Fibroblast of pulmonary artery (primary cell): ENCODE measurements at places on chromosomes 6 and 20.

DNA sequence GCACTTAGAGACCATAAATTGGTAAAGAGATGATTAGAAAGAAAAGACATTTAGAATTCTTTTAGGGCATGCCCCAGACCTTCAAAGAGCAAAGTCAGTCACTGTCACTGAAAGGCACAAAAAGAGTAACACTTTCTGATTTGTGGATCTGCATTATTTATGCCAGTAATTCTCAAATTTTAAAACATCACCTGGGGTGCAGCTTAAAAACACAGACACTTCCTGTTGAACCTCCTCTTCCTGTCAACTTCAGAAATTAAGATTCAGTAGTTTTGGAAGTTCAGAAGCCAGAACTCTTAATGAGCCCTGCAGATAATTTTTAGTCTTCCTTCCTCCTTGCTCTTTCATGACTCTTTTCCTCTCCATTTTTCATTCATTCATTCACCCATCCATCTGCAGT, 137.5 kb downstream of the NRN1 start:
- no peak for DNase-seq

GRCh38 chr6:30884521-30885480, 482 bp downstream of the DDR1 start:
- peak; percentile 49 for DNase-seq

- no peak for DNase-seq
Observed at GRCh38 chr6:22281341-22282085, 15.3 kb downstream of the PRL start.

DNA sequence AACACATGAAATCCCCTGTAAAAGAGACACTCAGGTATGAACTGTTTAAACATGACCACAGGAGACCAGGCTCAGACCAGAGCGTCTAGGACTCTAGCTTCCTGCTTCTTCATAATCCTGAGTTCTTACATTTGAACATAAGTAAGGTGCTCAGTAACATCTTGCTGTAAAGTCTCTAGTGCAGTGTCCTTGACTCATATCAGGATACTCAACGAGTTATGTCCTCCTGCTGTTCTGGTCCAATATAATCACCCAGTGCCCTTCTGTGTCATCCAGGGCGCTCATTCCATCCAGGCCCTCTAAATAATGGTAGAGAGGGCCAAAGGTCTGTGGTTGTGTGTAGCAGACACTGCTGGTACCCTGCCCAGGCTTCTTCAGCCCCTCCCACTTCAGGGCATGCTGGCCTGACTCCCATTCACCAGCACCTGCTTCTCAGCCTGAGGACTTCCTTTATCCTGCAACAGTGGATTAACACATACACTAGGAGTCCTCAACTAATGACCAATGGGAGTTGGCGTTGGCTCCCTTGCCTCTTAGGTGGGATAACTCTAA, 66.8 kb upstream of the MOCS1 start:
- DNase-seq, result no peak

DNA sequence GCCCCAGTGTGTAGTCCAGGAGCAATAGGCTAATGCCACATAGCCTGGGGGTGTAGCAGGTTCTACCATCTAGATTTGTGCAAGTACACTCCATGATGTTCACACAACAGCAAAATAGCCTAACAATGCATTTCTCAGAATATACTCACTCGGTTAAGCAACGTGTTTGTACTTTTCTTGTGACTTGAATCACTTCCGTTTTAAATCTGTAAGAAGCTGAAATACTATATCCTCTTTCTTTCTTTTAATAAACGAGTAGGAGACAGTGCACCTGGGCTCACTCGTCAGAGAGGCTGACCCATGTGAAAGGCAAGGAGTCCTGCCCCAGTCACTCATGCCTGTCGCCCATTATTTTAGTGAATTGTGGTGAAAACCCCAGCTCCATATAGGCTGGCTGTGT, 201.6 kb downstream of the FOXA2 start:
- DNase-seq, result peak; percentile 32

DNA sequence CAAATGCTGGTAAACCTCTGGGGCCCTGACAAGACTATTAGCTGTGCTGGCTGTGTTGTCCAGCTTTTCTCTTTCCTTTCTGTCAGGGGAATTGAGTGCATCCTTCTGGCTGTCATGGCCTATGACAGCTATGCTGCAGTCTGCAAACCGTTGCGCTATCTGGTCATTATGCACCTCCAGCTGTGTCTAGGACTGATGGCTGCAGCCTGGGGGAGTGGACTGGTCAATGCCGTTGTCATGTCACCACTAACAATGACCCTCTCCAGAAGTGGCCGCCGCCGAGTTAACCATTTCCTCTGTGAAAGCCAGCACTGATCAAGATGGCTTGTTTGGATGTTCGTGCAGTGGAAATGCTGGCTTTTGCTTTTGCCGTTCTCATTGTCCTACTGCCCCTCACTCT, 20.3 kb downstream of the OR2B6 start:
- DNase-seq, result no peak

DNA sequence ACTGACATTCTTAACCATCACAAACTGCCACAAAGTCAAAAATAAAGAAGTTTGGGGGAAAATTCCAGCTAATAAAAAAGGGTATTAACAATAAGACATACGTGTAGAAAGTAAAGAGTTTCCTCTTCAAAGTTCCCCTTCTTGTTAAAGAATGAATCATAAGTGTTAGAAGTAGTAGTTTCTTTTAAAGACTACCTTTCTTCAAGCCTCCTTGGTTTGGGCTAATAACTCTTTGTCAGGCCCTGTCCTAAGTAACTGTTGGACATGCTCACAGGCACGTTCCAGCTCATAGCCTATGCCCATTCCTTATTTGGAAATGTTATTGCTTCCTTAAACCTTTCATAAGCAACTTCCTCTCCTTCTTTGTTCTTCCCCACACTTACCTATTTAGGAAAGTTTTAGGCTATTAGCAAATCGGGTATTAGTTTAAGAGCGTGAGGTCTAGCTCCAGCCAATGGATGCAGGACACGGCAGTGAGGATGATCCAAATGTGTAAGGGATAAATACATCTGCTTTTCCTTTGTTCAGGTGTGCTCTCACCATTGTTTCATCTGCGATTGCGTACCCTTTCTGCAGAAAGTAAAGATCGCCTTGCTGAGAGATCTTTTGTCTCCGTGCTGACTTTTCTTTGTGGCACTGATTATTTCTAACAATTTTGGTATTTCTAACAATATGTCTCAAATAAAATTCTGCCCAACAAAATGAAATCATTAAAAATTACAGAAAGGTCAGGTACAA, 64.9 kb downstream of the CHD6 start:
- DNase-seq, result no peak

GRCh38 chr6:5302995-5303622, 41.8 kb downstream of the FARS2 start:
- peak; percentile 42 for DNase-seq

- no peak for DNase-seq
Observed at GRCh38 chr20:41570557-41570956, 47.6 kb downstream of the CHD6 start.

GRCh38 chr6:126176282-126176681, 163.6 kb upstream of the CENPW start:
- DNase-seq, result peak; percentile 71

DNA sequence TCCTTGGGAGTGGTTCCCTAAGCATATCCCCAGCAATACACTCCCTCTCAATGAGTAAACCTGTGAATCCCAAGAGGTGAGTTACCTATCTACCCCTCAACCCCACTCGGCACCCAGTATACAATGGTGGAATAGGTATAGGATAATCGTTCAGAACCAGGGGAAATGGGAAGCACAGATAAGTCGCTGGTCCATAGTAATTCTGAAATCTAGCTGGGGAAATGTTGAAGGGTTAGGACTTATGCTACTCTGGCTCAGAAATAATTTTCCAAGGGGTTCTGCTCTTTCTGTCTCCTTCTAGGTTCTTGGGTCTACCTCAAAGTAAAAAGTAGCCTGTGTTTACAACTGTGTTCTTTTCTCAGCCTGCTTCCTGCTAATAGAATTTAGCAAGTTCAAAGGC, 62.3 kb upstream of the NNAT start:
- DNase-seq, result no peak

GRCh38 chr6:125117818-125118217, 35.8 kb upstream of the TPD52L1 start:
- DNase-seq, result no peak

DNA sequence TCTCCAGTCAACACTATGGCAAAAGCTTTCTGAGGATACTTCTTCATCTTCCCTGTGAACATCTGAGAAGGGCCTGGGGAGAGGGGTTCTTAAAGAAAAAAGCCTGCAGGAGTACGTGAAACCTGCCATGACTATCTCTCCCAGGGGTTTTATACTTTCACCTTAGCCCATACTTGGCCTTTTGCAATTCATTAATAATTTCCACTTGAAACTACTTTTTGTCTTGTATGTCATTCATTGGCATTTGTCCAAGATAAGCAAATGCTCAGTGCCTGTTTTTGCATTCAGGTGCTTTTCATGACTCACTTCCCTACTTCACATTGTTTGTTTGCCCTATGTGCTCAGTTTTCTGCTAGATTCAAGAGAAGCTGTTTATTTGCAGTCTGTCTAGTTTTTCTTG, 580.3 kb upstream of the GJE1 start:
- DNase-seq, result peak; percentile 92

DNA sequence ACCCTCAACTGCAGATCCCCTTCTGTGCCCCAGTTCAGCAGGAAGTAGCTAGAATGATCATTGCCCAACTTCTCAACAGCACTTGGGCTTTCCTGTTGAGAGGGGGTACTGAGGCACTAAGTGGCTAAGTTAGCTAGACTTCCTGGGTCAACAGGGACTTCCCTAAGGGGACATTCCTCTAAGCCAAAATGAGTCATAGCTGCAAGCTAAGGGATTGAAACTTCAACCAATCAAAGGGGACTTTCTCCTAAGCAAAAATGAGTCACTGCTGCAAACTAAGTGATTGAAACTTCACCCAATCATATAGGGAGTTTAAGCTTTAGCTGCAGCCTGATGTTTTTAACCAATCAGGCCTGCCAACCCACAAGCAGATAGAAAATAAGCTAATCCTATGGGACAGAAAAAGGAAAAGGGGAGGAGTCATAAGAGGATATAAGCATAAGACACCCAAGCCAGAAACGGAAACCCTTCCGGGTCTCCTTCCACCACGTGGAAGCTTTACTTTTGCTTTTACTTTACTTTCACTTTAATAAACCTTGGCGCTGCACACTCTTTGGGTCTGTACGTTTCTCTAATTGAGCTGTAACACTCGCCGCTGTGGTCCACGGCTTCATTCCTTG, 659.0 kb upstream of the HS3ST5 start:
- no peak for DNase-seq

GRCh38 chr6:6788394-6789032, 200.0 kb downstream of the LY86 start:
- peak; percentile 24 for DNase-seq

DNA sequence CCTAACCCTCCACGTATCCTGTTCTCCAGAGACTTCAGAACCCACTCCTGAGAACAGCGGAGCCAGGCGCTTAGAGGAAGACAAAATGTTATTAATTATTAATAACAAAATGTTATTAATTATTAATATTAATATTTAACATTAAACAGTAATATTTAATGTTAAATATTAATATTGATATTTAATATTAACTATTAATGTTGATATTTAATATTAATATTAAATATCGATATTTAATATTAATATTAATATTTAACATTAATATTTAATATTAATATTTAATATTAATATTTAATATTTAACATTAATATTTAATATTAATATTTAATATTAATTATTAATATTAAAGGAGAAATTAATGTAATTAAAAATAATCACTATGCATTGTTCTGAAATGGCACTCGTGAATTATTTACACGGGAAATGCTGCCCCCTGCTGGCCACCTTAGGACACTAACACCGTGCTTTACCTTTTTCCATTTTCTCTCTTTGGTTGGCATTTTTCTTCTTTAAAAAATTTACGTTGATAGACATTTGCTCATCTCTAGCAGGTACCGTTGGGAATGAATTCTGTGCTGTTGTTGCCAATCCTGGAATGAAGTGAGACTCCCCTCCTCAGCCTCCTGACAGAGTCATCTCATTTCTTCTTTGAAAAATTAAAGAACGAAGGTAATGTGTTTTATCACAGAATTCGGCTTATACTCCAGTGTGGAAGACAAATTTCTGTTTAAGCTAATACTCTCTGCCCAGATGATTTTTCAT, 7.5 kb upstream of the GGTLC1 start:
- DNase-seq, result peak; percentile 48

- DNase-seq, result peak; percentile 92
Observed at GRCh38 chr6:143397227-143398222, 53.0 kb downstream of the ADAT2 start.

DNA sequence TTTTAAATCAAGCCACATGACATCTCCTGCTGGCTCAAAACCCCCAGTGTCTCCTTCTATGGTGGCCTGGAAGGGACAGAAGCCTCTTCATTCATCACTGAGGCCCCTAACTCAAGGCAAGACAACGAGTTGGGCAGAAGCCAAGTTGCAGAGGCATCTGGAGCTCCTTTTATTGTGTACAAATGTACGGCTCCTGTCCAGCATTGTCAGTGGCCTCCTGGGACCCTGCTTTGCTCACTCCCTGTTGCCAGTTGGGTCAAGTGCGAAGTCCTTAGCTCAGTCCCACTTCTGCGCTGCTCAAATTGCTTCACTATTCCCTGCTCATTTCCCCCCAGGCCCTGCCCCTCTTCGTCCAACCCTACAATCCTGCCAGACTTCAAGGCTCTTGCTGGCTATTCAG, 181.2 kb upstream of the PMEPA1 start:
- DNase-seq, result no peak

- DNase-seq, result no peak
Observed at GRCh38 chr6:71300561-71301168, 12.1 kb downstream of the OGFRL1 start.

- DNase-seq, result no peak
Observed at GRCh38 chr6:169145496-169145895, 108.2 kb downstream of the THBS2 start.

GRCh38 chr20:36836591-36837269, 39.2 kb upstream of the TLDC2 start:
- DNase-seq, result peak; percentile 60

- no peak for DNase-seq
Observed at GRCh38 chr20:56430957-56431356, 18.9 kb downstream of the CASS4 start.

DNA sequence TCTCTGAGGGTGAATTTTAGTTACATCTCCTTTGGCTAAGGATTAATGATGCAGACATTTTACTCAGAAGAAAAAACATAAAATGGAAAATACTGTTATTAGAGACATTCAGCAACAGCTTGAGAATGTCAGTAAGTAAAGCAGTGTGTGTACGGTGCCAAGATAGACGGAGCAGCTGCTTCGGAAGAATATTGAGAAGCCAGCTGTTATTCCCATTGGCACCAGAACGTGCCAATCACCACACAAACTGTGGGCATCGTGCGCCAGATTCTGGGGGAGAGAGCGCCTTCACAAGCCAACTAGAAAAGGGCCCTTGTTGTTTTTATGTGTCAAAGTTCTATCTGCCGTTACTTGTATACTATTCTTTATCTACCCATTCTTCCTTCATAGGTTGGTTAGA, 163.4 kb downstream of the MTFR2 start:
- peak; percentile 55 for DNase-seq

- DNase-seq, result no peak
Observed at GRCh38 chr6:130776287-130776925, 50.8 kb upstream of the SMLR1 start.

DNA sequence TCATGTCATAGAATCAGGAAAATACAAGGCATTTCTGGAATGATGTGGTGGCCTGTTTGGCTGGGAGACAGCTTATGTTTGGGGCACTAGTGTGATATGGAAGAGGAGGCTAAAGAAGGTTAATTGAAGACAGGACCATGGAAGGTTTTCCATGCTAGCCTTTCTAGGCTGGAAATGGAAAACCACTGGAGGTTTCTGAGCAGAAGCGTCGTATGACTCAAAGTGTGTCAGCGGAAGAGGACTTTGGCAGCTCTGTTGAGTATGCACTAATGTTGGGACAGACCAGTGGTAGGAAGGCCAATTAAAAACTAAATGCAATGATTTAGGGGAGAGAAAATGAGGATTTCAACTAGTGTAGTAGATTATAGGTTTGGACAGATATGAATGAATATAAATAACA, 413.1 kb downstream of the PLCB1 start:
- peak; percentile 57 for DNase-seq
